ENCODE measurements at places on chromosomes 16 and 17.
A peak's percentile ranks its signal among the peaks of the same experiment; 100 is the strongest.

- DNase-seq: no peak
Observed at GRCh38 chr16:81810361-81810760, 31.3 kb downstream of the PLCG2 start.

GRCh38 chr17:81328978-81329926 is 34.1 kb upstream of the SLC38A10 start:
- DNase-seq: no peak

DNA sequence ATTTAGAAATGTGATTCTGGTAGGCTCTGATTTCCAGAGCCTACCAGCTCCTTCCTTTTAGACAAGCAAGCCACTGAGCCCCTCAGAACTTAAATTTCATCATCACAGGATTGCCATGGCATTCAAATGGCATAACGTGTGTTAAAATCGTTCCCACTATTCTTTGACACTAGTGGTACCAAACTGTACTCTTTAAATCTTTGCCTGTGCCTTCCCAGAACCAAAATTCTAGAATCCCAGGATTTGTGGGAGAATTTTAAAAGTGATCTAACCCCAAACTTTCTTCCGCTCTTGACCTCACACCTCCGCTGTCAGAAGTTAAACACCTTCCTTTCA is 287 bp upstream of the INTS2 start:
- no peak for DNase-seq

GRCh38 chr16:19595043-19595767 is 39.7 kb downstream of the VPS35L start:
- no peak for DNase-seq

DNA sequence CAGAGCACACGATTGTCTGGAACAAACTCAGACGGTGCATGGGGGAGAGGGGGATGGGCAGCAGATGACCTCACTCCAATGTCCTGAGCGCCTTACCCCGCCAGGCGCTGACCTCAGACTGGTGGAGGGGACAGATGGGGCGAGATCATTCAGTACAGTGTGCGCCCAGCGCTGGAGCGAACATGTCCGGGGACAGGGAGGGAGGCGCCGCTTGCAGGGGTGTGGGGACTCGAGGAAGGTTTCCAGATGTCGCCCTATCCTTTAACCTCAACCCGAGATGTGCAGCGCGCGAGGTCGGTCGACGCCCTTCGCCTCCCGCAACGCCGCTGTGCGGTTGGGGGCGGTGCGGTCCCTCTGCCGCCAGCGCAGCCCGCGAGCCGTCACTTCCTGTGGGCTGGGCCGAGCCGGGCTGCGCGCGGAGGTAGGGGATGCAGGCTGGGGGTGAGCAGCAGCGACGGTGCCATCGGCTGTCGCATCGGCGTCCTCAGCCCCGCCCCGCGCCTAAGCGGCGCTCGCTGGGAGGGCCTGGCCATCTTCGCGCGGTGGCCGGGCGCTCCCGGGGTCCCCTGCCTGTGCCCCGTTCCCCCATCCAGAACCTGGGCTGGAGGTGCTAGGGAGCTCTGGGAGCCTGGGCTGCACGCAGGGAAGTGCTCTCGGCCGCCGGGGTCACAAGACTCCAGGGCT is 5.3 kb upstream of the CDR2L start:
- DNase-seq: peak; percentile 44

- no peak for DNase-seq
Observed at GRCh38 chr17:77819497-77819896, 139.0 kb upstream of the TNRC6C start.

- no peak for DNase-seq
Observed at GRCh38 chr16:58385218-58385773, 7.0 kb upstream of the GINS3 start.

DNA sequence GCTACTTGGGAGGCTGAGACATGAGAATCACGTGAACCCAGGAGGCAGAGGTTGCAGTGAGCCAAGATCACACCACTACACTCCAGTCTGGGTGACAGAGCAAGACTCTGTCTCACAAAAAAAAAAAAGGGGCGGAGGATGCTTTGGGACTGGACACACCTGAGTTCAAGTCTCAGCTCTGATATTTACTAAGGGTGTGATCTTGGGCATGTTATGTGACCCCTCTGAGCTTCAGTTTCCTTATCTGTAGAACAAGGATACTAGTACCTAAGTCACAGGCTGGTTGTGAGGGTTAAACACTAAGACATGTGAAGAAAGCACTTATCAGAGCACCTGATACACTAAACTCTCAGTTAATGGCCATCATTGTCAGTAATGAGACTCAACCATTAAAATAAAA is 25.9 kb downstream of the HOXB1 start:
- DNase-seq: no peak
